Endodermal cell (in vitro differentiated cells): ENCODE measurements at places on chromosomes 11 and 22. TPM values are rescaled to one million over a fixed set of nuclear protein-coding genes. Genes with fewer than 3 reads are reported as not detected.

Gene ENTHD1
- total RNA-seq: not detected in 2 replicates

Gene UBE2L6
- total RNA-seq: 11.3 to 14.2 TPM (median 12.5 TPM) in 3 replicates

Gene PTPRCAP
- 0.49 TPM in 1 of 3 replicates, not detected in the others for total RNA-seq

Gene MRPL17
- 72.6 to 155 TPM (median 76.1 TPM) in 3 replicates for total RNA-seq

Gene WT1
- 0.42 to 1.3 TPM (median 0.51 TPM) in 3 replicates for total RNA-seq

Gene QSER1
- total RNA-seq: 28.2 to 72.4 TPM (median 66.5 TPM) in 3 replicates

Gene PUS3
- 8.0 to 12.6 TPM (median 11.3 TPM) in 3 replicates for total RNA-seq

Gene INPP5J
- 4.3 and 5.4 TPM in 2 replicates for total RNA-seq

Gene SMIM35
- total RNA-seq: not detected in 3 replicates

DNA sequence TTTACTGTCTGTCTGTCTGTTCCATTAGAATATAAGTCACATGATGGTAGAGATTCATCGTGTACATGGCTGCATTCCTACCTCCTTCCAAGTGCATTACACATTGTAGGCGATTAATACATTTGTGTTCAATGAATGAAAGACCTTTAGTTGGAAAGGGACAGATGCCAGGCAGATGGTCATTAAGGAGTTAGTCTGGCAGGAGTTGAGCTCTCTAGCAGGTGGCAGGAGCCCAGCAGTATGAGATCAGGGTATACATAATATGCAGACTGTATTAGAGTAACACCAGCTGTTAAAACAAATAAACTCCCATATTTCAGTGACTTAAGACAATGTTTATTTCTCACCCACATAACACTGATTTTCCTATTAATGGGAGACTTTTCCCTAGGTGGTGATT, 147.7 kb upstream of the LARGE1 start:
- DNase-seq: no peak

- no peak for DNase-seq
These were observed 68.9 kb upstream of the GNAZ start for GRCh38 chr22:23001463-23001862.

DNA sequence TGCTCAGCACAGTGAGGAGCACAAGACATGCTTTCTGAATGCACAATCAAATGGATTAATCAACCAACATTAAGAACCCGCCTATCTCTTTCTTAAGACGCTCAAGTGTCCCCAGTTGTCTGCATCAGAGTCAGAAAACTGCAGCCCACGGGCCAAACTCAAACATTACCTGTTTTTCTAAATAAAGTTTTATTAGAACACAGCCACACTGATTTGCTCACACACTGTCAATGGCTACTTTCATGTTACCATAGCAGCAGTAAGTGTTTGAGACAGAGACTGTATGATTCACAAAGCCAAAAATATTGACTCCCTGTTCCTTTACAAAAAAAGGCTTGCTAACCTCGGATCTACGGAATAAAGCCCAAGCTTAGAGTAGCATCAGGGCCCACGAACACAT, 49.0 kb upstream of the ISX start:
- peak; percentile 22 for DNase-seq

DNA sequence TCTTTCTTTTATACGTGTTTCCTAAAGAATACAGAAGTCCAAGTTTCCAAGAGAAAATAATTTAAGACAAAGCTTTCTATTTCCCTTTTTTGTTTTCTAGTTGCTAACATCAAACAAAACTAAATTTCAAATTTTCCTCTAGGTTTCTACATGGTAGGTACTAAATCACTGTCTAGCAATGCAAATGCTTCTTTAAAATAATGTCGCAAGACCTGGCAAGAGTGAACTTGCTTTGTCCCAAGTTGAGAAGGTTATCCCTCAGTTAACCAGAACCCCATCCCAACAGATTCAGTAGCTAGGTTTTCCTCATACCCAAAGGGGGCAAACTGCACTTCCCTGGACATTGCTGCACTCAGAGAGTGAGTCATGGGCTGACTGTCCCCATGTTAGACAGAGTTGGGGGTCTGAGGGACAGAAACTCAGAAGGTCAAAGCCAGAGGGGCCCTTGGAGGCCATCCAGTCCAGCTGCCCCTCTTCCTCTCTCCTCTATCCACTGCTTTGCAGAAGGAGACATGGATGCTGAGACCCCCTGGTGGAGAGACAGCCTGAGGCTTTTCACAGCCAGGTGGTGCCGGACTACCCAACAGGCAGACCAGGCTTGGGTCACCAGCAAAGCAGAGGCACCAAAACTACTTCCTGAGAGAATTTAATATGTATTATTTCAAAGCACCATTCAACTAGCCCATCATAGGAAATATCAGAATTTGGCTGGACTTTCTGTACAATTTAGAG, 23.1 kb downstream of the OR2AT4 start:
- peak; percentile 65 for DNase-seq

GRCh38 chr22:29987137-29987536, 93.1 kb upstream of the HORMAD2 start:
- DNase-seq: no peak

DNA sequence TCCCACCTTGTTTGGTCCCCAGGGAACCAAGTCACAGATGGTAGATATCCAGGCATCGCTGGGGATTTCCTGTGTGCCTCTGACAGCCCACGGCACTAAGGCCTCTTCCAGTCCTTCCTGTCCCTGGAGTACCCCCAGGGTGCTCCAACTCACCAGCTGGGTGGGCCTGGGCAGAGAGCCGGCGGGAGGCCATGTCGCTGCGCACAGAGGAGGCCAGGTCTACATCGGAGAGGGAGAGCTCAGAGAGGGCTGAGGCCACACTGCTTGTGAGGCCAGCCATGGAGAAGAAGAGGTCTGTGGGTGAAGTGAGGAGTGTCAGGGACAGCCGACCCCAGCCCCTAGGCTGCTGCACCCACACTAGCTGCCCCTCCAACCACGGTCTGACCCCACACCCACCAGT, 5.3 kb downstream of the ATG2A start:
- no peak for DNase-seq

GRCh38 chr11:66556086-66556485, 9.4 kb downstream of the ACTN3 start:
- no peak for DNase-seq

GRCh38 chr11:22787551-22788162, 41.9 kb downstream of the SVIP start:
- peak; percentile 44 for DNase-seq

- DNase-seq: no peak
These were observed 4.5 kb downstream of the FAM118A start for GRCh38 chr22:45314054-45314721.

DNA sequence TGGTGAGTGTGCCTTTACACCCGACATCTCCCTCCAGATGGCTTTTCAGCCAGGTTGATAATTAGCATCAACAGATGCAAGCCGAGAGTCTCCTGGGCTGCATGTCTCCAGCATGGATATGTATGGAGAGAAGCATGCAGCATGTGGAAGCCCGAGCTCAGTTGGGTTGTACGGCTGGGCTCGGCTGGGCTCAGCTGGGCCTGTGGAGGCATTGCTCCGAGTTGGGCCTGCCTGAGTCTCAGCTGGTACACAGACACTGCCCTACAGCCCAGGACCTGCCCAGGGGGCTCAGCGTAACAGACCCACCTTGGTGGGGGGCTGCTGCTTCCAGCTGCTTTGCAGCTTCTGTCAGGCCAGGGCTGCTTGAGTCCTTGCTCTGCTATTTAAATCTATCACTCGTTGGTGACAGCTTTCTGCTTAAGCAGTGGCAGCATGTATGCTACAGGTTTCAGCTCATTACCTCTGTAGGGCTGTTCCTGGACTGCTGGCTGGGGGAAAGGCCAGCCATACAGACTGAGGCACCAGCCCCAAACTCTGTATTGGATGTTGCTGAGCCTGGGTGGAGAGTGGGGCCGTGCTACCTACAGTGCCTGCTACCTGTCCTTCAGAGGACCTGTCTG, 115.5 kb downstream of the TEAD1 start:
- no peak for DNase-seq
